Left ventricle myocardium superior (tissue), 1 donor: ENCODE measurements at places on chromosomes 11 and 22. TPM values are rescaled to one million over a fixed set of nuclear protein-coding genes. Genes with fewer than 3 reads are reported as not detected.

DNA sequence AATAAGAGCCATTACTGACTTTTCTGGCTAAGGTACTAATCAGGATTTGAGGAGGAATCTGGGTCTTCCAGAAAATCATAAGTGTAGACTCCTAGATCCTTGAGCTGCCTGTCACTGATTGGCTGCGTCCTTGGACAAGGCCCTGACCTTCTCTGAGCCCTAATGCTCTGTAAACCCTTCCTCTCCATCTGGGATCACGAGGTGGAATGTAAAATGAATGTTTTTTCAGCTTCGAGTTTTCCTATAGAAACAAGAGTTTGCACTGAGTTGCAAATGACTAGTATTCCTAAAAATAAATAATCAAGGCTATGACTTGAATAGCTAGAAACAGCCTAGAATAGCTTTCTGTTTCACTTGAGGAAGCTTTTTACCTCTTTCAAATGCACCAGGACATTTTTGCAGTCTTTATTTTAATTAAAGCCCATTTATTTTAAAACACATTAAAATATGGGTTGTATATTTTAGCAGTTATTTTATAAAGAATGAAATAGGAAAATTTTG lies 1.1 kb upstream of the DIXDC1 start:
- DNase-seq = no peak

GRCh38 chr11:118168316-118168715 lies 8.1 kb downstream of the SCN2B start:
- DNase-seq = no peak

CTSW gene
- total RNA-seq = 1.1 TPM

PNPLA3 gene
- total RNA-seq = 0.25 TPM

- no peak for DNase-seq
Observed at GRCh38 chr11:72777755-72778278, 16.0 kb downstream of the STARD10 start.

OR5AS1 gene
- not detected for total RNA-seq

- no peak for DNase-seq
Observed at GRCh38 chr22:49303061-49303735, 524.5 kb downstream of the BRD1 start.

DNA sequence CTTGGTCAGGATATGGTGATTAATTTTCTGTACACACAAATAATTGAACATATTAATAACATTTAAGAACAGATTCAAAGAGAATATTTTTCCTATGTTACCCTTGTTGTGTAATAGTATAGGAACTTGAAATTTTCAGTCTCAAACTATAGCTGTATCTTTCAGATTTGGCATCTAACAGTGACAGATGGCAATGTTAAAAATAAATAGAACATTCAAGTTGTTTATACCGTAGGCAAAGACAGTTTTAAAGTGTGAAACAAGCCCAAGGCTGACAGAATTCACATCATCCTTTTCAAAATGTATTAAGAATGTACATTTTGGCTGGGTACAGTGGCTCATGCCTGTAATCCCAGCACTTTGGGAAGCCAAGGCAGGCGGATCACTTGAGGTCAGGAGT lies 92.6 kb upstream of the TP53AIP1 start:
- no peak for DNase-seq

DNA sequence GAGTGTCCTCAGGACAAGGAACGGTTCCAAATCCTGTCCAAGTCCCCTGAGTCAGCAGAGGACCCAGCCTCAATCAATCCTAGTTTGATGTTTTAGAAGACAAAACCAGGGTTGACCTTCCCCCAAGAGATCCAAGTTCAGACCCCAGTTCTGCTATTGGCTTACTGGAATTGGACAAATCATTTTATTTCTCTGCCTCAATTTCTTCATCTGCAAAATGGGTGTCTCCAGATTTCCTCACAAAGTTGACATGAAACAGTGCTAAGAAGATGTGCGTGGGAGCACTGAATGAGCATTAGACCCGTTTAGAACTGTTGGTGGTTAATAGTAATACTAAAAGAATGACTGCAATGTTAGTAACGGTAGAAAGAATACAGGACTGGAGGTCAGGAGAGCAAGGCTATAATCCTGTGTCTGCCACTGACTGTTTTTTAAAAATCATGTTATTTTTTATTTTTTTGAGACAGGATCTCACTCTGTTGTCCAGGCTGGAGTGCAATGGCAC lies 32.8 kb upstream of the SCUBE1 start:
- DNase-seq = no peak

ST3GAL4 gene
- 45.4 TPM for total RNA-seq

GRCh38 chr11:73189315-73189714 lies 28.8 kb upstream of the P2RY2 start:
- DNase-seq = peak; percentile 46

- DNase-seq = no peak
Observed at GRCh38 chr11:34501949-34502348, 11.6 kb downstream of the ELF5 start.

- peak; percentile 94 for DNase-seq
Observed at GRCh38 chr22:50218996-50219727, 18.4 kb downstream of the SELENOO start.

DNA sequence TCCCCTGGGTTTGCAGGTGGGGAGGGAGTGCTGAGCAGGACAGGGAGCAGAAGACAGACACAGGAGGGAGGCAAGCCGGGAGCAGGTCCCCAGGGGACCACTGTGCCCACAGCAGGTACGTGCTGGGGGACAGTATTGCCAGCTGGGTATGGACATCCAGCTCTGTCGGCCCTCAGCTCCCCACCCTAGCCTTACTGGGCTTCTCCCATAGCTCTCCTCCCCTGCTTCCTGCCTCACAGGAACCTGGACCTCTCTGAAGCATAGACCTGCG lies 9.8 kb downstream of the LRRC74B start:
- no peak for DNase-seq

DNA sequence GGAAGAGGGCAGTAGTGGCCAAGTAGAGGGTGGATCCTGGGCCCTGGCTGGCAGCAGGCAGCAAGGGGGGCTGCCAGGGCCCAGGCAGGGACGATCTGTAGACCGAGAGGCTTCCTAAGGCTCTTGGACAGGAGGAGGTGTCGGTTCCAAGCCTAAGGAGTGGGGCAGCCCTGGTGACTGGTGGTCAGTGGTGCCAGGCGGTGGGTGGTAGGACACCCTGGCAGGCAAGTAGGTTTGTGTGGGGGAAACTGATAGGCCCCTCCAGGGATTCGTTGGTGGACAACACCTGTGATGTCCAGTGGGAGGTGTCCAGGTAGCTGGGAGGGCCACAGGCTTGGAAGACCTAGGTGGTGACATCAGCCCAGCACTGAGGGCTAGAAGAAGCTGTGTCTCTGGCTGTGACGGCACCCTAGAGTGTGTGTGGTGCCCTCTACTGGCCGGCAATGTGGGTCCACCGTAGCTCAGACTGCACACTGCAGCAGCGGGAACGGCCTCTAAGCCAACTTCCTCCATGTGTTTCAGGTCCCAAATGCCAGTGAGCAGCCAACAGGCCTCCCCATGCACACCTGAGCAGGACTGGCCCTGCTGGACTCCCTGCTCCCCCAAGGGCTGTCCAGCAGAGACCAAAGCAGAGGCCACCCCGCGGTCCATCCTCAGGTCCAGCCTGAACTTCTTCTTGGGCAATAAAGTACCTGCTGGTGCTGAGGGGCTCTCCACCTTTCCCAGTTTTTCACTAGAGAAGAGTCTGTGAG lies 9.4 kb upstream of the SAMM50 start:
- peak; percentile 72 for DNase-seq

LRRC56 gene
- 0.22 TPM for total RNA-seq

C11orf87 gene
- not detected for total RNA-seq

DNA sequence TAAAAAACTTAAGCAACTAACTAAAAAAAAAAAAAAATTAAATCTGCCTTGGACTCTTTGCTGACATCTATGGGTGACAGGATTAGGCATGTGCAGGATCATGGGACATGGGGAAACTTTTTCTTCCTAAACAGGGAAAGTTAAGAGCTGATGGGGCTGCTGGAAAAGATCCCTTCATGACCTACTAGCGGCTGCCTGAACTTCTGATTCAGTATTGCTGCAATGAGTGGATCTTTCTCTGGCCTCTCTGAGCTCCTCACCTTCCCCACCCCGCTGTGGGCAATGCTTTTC lies 25.0 kb downstream of the OR5A2 start:
- no peak for DNase-seq

- DNase-seq = no peak
Observed at GRCh38 chr11:3957437-3957836, 102.0 kb downstream of the STIM1 start.

GRCh38 chr11:48095779-48096470 lies 115.6 kb downstream of the PTPRJ start:
- no peak for DNase-seq

- no peak for DNase-seq
Observed at GRCh38 chr11:104053743-104054478, 17.5 kb downstream of the DDI1 start.

TCN2 gene
- total RNA-seq = 14.6 TPM

DNA sequence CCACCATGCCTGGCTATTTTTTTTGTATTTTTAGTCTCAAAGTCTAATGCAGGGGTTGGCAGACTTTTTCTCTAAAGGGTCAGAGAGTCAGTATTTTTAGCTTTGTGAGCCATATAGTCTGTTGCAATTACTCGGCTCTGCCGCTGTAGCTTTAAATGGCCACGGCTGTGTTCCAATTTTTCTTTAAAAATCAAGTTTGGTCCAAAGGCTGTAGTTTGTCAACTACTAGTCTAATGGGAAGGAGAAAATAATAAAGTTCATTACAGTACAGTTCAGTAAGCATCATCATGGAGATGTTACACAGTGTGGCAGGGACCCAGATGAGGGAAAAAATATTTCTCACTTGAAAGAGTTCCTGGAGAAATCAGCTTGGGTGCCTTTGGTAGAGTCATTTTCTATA lies 107.6 kb downstream of the CSNK2A3 start:
- no peak for DNase-seq

EHF gene
- total RNA-seq = 2.7 TPM

TMEM80 gene
- total RNA-seq = 9.0 TPM

UBQLNL gene
- 0.17 TPM for total RNA-seq
